Hematopoietic multipotent progenitor cell treated with erythropoietin and hydrocortisone succinate and interleukin-3 and kit ligand, for 6 days (in vitro differentiated cells): ENCODE measurements at places on chromosomes 7 and 10.
A peak's percentile ranks its signal among the peaks of the same experiment; 100 is the strongest.

DNA sequence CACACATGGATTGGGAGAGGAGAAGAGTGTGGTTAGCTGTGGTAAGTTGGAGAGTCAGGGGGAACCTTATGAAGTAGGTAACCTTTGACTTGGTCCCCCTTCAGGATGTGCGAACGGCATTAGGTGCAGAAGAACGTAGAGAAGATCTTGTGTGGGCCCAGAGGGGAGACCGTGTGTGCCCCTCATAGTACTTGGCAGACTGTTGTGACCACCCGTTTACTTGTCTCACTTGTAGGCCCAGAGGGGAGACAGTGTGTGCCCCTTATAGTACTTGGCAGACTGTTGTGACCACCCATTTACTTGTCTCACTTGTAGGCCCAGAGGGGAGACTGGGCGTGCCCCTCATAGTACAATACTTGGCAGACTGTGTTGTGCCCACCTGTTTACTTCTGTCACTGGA is 2.6 kb downstream of the GTPBP4 start:
- peak; percentile 47 for DNase-seq

GRCh38 chr10:72893136-72893798 is at the start of gene OIT3:
OIT3 (plus strand) TSS chr10:72893739; CDS start chr10:72893799, 60 bp downstream.
- DNase-seq: no peak

DNA sequence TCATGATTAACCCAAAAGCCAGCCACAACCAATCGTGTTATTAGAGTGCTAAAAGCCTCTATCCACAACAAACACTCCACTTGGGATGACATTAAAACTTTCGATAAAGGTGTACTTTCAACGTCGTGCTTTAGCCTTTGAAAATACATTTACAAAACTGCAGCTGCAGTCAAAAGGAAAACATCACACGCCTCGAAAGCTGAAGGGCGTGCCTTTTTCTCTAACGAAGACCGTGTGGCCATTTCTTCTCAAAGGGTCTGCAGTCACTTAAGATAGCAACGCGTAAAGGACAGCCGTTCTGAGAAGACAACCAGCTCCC is 1.1 kb downstream of the ARHGAP12 start:
- DNase-seq: peak; percentile 62

DNA sequence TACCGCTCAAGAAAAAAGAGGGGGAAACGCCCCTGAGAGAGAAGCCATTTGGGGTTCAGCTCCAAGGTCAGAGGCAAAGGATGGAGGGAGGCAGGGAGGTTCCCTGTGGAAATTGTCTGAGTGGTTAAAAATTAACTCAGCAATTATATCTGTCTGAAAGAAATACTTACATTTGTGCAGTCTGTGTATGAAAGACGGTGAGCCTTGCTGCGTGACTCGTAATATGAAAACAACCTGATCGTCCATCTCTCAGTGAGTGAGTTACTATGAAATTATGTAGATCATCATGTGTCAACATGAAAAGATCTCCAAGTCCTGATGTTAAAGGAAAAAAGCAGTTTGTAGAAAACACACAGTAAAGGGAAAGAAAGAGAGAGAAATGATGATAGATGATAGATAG is 67.2 kb upstream of the FAM204A start:
- no peak for DNase-seq

DNA sequence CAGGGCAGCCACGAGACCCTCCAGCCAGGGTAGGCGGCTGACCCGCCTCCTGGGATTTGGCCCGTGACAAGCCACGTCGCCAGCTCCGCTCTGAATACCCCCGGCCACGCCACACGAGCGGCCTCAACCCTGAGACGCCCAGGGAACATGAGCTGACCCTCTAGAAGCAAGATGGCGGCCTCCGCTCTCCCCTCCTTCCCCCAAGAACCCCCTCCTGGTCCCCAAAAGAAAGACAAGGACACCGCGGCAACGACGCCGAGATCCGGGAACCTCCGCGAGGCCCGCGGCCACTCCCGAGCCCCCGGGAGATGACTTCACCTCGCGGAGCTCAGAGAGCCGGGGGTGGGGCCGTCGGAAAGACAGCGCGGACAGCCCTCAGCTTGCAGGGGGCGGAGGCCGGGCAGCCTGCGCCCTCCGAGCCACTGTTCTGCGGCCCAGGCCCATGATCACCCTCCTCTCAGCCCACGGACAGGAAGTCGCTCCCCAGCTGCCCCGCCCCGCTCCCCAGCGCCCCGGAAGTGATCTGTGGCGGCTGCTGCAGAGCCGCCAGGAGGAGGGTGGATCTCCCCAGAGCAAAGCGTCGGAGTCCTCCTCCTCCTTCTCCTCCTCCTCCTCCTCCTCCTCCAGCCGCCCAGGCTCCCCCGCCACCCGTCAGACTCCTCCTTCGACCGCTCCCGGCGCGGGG is at the start of gene RALA:
TSS of gene RALA (plus strand) at position 526 of the 685 bp plus-strand sequence. CDS start 63,096 bp downstream, outside the sequence.
- DNase-seq: peak; percentile 92

DNA sequence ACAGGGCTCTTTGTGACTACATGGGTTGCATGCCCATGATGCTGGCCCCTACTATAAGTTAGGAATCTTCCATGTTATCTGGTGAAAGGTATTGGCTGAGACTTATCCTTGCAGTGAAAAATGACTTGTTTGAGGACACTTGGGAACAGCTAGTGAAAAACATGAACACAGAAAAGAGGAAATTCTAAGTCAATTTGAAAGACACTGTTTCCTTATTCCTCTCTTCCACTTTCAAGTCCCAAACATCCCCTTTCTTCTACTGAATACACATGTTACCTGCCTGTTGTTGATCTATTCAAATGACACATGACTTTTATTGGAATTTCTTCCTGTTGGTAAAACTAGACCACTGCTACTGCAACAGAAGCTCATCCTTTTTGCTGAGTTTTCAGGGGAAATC is 29.5 kb upstream of the PRKCQ start:
- DNase-seq: no peak

DNA sequence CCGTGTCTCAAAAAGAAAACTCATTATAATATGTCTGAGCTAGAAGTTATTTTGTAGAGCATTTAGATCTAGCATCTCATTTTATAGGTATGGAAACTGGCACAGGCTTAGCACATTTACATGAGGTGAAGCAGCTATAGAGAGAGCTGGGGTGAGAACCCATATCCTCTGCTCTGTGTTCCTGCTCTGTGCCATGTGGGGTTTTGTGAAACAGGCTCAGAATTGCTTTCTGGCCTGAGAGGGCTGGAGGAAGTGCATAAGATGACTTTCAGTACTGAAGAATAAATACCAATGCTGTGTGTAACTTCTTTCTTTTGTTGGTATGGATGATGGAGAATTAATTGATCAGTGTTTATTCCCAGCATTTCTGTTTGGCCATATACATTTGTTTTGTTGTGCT is 159.1 kb downstream of the LRRC4 start:
- DNase-seq: no peak

DNA sequence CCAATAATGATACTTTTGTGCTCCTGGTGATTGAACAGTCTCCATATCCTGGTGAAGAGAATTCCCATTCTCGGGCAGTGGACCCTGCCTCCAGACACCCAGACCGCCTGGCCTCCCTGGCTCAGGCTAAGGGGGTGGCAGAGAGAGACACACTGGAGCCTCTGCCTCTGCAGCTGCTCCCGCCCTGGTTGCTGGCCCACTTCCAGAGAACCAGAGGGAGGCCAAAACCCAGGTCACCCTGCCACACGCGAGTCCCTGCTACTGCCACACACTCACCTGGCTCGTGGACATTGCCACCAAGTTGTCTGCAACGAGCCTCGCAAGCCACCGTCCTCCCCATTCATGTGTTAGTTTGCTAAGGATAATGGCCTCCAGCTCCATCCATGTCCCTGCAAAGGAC is 221.8 kb downstream of the HPSE2 start:
- no peak for DNase-seq

- no peak for DNase-seq
Measured at GRCh38 chr7:1536743-1537534, 6.4 kb downstream of the MAFK start.

DNA sequence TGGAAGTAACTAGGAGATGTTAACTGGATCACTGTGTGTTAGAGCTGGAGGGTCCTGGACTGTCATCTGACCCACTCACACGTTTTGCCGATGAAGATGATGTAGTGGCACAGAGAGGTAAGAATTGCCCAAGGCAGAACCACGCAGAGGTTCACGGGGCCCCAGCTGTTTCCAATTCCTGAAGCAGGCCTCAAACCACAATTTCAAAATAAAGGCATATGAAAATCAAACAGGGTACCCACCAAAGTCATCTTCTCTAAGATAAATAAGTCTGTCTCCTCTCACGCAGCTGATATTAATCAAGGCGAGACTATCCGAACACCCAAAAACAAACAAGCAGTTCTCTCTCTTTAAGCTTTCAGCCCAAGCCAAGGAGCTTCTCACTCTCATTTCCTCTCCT is 113.3 kb upstream of the JCAD start:
- no peak for DNase-seq

- DNase-seq: no peak
Measured at GRCh38 chr10:117968354-117969182, 78.2 kb downstream of the RAB11FIP2 start.

DNA sequence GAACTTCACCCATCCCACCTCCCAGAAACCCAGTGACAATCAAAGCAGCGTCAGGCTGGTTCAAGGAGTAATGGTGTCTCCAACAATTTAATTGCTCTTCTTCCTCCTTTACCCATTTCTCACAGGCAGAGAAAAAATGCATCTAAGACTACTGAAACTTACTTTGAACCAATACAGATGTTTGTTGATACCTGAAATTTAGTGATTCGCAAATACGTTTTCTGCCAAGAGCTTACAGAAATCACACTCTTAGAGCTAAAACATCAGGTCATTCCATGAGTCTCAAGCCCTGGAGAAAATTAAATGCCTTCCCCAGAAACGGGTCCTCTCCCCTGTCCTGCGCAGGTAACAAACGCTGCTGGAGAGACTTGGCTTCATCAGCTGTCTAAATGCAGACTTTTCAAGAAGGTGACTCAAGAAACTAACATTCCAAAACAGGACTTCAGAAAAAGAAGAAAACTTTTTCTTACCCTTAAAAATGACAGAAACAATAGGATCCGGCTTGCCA is 443 bp downstream of the MYOF start:
- DNase-seq: no peak

GRCh38 chr10:18880530-18880929 is 168.1 kb upstream of the MALRD1 start:
- no peak for DNase-seq

- DNase-seq: peak; percentile 4
Measured at GRCh38 chr10:62373995-62374861, at the start of gene ZNF365. ZNF365 (plus strand) TSS chr10:62374369; CDS start chr10:62376194, 1,825 bp downstream.

GRCh38 chr10:54908019-54908418 is 107.0 kb upstream of the PCDH15 start:
- no peak for DNase-seq
